HS-27A (cell line): ENCODE measurements at places on chromosomes 5 and 9.

- DNase-seq, result no peak
These were observed 775 bp upstream of the LHX2 start for GRCh38 chr9:124010665-124011321.

GRCh38 chr5:151717416-151717815 is 30.7 kb upstream of the SPARC start:
- DNase-seq, result no peak

DNA sequence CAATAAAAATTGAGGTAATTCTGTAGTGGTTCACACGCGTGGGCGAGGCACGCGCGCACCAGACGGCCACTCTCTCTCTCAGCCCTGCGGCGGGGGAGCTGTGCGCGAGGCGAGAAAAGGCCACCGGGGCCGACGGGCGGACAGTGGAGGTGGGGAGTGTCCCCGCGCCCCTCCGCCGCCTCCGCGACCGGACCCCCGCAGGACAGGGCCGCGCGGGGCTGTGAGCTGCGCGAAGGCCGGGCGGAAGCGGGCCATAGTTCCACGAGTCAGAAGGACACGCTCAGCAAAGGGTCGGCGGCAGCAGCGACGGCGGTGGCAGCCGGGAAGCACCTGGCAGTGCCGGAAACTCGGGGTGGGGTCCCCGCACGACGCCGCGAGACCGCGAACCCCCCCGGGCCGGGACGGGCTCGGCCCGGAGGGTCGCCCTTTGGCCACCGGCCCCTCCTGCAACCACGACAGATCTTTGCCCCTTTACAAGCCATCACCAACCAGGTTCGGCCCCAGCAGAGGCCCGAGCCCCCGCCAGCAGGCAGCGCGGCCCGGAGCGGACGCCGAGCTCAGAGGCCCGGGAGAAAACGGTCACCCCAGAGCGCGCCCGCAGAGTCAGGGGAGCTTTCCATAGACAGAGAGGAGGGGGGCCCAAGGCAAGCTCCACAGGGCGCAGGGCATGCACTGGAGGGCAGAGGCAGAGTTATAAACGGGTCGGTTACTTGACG is 60.9 kb downstream of the ZNF354C start:
- no peak for DNase-seq

DNA sequence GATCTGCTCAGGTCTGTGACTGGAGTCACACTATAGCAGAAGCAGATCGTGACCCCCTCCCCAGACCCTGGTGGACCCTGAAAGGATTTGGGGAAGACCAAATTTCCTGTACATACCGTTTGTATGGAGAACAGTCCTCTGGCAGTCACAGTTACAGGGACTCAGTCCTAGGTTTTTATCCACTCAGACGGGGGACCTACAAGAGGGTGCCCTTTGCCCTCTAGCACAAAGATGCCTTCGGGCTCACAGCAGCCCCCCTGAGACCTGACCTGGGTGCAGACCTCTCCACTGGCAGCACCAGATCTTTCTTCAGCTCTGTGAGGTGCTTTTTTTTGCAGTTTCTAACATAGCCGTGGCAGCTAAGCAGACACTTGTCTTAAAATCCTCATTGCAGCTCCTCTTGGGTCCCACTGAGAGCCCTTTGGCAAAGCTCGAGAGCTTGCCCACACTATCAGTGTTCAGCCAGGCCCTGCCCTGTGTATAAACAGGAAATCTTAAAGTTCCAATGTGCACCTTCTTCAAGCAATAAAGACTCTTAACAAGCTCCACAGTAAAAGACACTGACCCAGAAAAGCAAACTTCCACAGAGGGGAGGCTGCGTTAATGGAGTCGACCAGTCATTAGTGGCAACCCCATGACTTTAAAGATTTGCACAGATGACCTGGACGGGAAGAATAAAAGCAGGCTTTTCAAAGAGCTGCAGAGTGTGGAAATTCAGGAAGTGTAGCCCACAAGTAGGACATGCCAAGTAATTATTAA is 71.8 kb upstream of the LHFPL2 start:
- DNase-seq, result no peak

DNA sequence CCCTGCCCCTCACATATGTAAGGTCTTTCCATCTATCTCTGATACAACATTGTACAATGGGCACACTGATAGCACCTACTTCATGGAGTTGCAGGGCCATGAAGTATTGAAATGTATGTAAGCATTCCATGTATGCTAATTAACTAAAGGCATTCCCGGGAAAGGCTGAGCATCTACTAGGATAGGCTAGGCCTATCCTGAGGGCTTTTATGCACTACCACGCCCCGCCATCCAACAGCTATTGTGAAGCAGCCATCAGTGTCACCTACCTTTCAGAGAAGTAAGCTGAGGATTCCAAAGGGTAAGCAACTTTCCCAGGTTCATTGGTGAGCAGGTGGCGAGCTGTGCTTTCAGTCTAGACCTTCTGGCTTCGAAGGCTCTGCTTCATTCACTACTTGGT is 47.6 kb downstream of the NSG2 start:
- no peak for DNase-seq

GRCh38 chr5:181042722-181043121 is 2.7 kb downstream of the BTNL9 start:
- DNase-seq, result no peak

DNA sequence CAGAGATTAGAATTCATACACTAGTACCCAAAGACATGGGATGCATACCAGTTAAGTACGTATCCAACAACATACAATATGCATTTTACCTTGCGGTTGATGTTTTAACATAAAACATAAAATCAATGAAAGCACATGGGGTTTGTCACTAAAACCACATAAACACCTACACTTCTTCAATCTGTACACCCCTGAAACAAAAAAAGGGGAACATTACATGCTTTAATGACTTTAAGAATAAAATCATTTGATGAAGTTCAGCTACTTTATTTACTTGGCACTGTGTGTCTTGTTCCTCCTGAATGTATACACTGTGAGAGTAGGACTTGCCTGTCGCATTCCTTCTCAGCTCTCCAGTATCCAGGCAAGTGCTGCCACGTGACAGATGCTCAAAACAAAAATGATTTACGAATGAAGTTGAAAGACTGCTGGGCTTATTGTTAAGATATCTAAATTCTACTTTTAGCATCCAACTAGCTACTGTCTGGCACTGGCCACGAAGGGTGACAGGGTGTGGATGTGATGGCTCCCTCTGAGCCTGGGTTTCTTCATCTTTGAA is 21.0 kb downstream of the TNFSF15 start:
- no peak for DNase-seq

GRCh38 chr9:118577121-118577520 is 792.1 kb downstream of the BRINP1 start:
- peak; percentile 64 for DNase-seq

DNA sequence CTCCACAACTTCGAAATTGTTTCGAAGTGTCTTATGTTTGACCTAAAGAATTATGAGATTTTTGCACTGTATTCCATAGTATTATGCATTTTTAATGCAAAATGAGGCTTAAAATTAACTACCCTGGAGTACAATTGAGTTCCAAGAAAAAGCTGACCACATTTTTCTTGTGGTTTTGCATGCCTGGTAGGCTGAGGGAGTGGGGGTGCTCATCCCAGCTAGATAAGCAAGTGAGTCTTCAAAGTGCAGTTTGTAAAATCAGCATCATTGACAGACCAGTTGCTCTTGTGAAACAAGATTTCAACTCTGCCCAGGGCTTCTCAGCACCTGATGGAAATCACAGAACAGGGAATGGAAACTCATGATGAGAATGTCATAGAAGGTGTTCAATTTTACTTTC is 17.0 kb upstream of the NDUFS4 start:
- DNase-seq, result no peak

GRCh38 chr9:82410866-82411265 is 422.3 kb downstream of the SPATA31D1 start:
- DNase-seq, result no peak

- no peak for DNase-seq
These were observed 17.0 kb downstream of the HRH2 start for GRCh38 chr5:175674731-175675346.

DNA sequence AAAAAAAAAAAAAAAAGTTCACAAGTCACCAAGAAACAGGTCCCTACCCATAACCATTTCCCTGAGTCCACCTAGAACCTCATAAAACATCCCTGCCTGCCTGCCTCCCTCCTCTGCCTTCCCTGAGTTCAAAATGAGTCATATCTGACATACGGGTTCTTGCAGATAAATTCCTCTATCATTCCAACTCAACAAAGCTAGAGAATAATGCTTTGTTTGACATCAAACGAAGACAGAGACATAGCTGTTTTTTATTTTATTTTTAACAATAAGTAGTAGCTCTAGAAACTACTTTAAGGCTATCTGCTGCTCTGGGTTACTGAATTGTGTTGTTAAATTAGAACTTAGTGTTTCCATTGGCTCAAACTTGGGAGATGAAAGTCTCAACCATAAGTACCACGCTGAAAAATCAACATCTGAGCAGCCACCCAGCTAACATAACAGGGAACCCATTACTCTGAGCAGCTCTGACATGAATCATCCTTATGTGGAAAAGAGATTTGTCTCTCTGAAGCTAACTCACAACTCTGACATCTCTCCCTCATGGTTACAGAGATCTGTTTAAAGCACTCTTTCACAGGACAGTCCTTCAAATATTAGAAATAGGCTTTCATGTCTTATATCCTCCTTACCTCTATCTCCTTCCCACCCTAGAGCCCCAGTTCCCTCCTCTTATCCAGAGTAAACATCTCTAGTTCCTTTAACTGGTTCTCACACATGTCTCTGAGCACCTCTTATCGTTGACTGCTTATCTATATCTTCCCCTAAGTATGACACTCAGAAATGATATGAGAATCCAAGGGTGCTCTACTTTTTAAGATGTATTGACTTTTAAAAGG is 12.1 kb downstream of the TMEM245 start:
- no peak for DNase-seq

GRCh38 chr5:128674837-128675446 is 136.9 kb upstream of the FBN2 start:
- no peak for DNase-seq

DNA sequence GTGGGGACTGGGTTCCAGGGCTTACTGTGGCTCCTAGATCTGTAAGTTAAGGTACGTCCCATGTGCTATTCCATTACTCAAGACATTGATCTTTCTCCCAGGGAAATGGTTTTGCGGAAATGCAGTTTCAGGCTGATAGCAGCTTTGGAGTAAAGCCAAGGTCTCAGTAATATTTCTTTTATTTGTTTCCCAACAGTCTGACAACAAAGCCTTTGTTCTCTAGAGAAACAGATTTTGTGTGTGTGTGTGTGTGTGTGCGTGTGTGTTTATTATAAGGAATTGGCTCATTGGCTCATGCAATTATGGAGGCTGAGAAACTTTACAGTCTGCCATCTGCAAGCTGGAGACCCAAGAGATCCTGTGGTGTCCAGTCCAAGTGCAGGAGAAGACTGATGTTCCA is 12.1 kb upstream of the POC5 start:
- no peak for DNase-seq

DNA sequence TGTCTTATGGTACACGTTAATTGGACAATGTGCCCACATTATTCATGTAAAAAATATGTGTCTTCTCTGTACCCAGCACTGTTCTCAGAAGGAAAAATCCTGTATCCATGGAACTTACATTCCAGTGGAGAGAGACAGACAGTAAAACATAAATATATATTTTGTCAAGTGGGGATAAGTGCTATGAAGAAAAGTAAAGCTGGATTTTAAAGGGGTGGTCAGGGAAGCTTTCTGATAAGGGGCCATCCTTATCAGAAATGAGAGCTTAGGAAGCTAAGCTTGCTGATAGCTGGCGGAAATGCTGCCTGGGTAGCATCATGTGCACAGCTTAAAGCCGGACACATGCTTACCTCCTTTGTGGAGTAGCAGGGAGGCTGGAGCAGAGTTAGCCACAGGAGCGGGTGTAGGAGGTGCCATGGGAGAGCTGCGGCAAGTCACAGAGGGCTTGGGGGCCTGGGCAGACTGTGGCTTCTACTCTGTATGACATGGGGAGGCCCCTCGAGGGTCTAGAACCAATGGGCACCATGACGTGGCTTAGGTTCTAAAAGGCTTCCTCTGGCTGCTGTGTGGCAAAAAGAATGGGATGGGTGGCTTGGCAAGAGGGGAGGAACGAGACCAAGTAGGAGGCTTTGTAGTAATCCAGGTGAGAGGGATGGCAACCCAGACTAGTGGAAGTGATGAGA is 141.7 kb downstream of the FGF1 start:
- no peak for DNase-seq

DNA sequence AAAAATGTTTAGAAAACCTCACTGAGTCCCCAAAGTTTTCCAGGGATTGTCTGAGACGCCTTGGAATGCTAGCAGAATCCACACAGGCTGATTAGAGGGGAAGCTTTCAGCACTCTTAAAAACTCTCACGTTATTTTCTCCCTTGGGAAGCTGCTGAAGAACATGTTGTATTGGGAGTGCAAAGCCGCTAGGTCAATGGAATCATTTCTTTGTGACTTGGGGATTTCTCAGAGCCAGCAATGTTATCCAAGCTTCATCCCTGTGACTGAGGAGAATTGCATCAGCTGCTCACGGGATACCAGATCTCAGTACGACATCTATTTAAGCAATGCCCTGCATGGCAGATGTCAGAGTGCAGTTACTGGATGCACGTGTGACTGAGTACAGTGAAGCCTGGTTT is 426.4 kb upstream of the MPDZ start:
- no peak for DNase-seq

- no peak for DNase-seq
These were observed 31.4 kb upstream of the SPTLC1 start for GRCh38 chr9:92146610-92147009.

GRCh38 chr9:90188656-90189055 is 454.0 kb downstream of the DIRAS2 start:
- DNase-seq, result no peak

- DNase-seq, result no peak
These were observed 210.9 kb downstream of the FRMD3 start for GRCh38 chr9:83327323-83327722.

GRCh38 chr9:90805006-90805996 is 3.7 kb downstream of the SYK start:
- DNase-seq, result no peak

DNA sequence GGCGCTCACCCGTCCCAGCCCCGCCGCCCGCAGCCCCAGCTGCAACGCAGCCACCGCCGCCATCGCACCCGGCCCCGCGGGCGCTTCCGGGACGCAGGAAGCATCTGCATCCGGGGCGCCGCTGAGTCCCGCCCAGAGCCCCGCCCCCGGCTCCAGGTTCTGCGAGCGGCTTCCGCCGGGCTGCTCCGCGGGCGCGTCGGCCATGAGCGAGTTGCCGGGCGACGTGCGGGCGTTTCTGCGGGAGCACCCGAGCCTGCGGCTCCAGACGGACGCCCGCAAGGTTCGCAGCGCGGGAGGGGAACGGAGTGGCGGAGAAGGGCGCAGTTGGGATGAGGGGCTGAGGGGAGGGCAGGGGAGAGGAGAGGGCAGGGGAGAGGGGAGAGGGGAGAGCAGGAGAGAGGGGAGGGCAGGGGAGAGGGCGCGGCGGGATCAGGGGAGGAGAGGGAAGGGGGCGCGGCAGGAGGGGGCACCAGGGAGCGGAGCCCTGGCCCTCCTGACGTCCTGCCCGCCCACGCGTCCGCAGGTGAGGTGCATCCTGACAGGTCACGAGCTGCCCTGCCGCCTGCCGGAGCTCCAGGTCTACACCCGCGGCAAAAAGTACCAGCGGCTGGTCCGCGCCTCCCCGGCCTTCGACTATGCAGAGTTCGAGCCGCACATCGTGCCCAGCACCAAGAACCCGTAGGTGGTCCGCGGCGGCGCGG is at the start of the genes SURF1 and SURF2:
Gene SURF1, minus strand, starts transcription at position 97 of the 701 bp plus-strand sequence. Its CDS starts 34 bp downstream, at position 63.
Gene SURF2, plus strand, starts transcription at position 160 of the 701 bp plus-strand sequence. Its CDS starts 43 bp downstream, at position 203.
- DNase-seq, result no peak

- no peak for DNase-seq
These were observed 215.7 kb downstream of the SEMA6A start for GRCh38 chr5:116358911-116359418.
